ENCODE measurements at places on chromosomes 1 and 21.

DNA sequence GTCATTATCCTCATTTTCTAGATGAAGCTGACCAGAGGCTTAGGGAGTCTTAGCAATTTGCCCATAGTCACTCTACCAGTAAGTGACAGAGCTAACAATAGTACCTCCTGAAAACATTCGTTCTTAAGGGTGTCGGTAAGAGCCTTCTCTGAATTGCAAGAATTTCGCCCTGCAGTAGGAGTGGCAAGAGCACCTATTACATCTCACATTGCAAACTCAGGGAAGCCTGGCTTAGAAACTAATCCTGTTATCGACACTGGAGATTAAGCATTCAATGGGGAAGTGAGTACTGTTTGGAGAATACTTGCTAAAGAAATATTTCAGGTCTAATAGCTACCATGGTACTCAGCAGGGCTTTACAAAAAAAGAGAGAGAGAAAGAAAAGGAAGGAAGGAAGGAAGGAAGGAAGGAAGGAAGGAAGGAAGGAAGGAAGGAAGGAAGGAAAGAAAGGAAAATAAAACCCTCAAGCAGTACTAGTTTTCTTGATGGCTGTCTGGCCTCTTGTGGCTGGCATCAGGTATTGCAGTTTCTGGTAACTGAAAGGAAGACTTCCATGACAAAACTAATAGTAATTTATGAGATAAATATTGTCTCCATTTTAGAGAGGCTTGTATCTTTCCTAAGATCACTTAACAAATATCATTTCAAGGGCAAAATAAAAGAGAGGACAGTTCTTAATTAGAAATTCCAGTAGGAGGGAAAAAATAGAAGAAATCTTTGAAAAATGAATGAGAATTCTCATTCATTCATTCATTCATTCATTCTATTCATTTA, 10.4 kb downstream of the C1orf226 start:
- no peak for DNase-seq

DNA sequence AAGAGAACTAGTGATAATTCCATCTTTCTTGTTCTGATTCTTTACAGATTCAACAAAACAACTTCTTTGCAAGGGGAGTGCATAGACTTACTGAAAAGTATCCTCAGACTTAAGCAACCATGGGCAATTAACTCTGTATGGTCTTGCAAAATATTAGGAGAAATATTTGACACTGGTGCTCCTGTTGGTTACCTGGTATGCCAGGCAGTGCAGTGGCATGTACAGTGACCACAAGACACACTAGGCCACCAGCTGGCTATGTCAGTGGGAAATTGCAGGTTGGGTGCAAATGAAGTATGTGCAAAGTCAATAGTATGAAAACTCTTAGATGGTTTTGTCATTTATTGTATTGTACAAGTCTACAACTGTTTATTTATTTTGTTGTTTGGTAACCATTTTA, 34.5 kb downstream of the EPS15 start:
- no peak for DNase-seq

DNA sequence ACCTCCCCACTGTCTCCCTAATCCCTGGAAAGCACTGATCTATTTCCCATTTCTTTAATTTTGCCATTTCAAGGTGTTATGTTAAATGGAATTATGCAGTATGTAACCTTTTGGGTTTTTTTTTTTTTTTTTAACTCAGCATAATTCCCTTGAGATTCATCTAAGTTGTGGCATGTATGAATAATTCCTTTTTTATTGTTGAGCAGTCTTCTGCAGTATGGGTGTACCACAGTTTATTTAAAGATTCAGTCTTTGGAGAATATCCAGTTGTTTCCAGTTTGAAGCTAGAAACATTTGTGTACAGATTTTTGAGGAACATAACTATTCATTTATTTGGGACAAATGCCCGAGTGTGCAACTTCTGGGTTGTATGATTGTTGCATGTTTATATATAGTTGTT, 162.2 kb upstream of the FAM78B start:
- DNase-seq = no peak

GRCh38 chr1:56660293-56660692, 15.2 kb downstream of the PRKAA2 start:
- DNase-seq = no peak

GRCh38 chr1:169527451-169528214, 41.9 kb upstream of the SLC19A2 start:
- no peak for DNase-seq

- DNase-seq = no peak
Measured at GRCh38 chr1:37673920-37674319, 18.4 kb upstream of the CDCA8 start.

GRCh38 chr1:73604211-73604610, 593.8 kb downstream of the LRRIQ3 start:
- DNase-seq = no peak

DNA sequence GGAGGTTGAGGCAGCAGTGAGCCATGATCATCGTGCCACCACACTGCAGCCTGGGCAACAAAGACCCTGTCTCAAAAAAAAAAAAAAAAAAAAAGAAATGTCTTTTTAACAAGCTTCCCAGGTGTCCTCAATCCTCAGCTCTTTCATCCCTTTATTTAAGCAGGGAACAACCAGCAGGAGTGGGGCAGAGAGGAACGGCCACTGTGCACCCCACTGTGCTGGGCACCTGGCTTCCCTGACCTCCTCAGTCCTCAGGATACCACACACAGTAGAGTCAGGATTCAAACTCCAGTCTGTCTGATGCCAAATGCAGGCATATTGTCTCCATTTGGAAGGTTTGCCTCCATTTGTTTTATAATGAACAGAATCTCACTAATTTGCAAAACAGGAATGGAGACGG, 19.8 kb upstream of the PTAFR start:
- DNase-seq = no peak

DNA sequence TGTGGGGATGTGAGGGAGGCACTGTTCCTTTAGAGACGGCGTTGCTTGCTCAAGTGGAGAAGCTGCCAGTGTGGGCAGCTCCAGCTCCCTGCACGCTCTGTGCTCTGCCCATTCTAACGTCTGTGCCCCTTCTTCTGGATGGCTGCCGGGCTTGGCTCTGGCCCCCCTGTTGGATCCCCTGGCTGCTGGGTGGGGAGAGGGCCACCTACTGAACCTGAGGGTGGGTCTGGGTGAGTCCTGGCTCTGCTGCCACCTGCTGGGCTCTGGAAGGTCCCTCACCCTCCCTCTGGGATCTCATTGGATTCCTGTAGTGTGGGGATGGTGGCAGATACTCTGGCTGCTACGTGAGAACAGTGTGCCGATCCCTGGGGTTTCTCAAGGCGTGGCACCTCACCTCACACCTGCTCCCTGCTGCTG, 5.0 kb downstream of the PFKL start:
- no peak for DNase-seq

GRCh38 chr1:202591515-202591914, 118.7 kb downstream of the SYT2 start:
- DNase-seq = no peak

GRCh38 chr1:32965251-32965747, 690 bp upstream of the RNF19B start:
- no peak for DNase-seq

- no peak for DNase-seq
Measured at GRCh38 chr1:111234258-111234657, 6.7 kb downstream of the CHI3L2 start.

- DNase-seq = no peak
Measured at GRCh38 chr1:150072959-150073358, 5.4 kb downstream of the VPS45 start.

Measured in iPS DF 19.7 (cell line).